ENCODE measurements at places on chromosomes 4 and X.
A peak's percentile ranks its signal among the peaks of the same experiment; 100 is the strongest.

DNA sequence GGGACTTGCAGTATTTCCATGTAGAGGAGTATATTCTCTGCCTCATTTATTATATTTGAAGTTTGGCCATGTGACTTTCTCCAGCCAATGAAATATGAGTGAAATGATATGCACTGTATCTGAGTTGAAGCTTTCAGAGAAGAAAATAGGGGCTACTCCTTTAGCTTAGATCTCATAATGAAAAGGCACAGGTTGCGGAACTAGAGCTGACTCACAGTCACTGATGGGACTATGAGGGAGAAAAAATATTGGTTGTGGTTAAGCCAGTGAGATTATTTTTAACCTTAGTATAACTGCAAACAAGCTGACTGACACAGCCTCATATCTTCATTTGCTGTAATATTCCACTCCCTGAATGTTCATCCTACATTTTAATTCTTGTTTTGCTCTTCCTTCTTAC, 1104.3 kb downstream of the RPA4 start:
- DNase-seq = no peak

GRCh38 chr4:94892051-94892450, 134.3 kb downstream of the BMPR1B start:
- DNase-seq = no peak

GRCh38 chr4:44558031-44558605, 93.3 kb downstream of the YIPF7 start:
- no peak for DNase-seq

DNA sequence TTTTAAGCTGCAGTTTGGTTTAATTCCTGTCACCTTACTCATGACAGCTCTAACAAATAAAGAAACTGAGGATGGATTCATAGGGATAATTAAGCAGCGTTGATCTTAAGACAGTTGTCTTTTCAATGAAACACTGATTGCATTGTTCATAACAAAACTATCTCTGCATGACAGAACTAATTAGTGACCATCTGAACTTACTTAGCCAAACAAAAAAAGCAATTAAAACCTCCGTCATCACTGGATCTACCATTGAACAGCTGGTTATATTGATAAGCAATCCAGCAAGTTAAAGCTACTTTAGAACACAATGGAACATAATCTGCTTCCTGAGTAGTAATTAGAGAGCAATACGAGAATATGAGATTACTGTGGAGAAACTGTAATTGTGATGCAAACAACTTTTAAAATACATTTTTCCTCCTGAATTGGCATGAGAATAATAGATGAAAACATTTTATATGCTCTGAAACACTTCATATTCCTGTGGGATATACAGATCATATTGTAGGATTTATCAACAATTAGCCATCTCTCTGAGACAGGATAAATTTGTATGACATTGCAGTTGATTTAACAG, 2576.8 kb downstream of the PCDH7 start:
- no peak for DNase-seq

- DNase-seq = peak; percentile 72
These were observed 124.5 kb downstream of the RAPGEF2 start for GRCh38 chr4:159227378-159227777.

- no peak for DNase-seq
These were observed 21.2 kb downstream of the USP53 start for GRCh38 chr4:119233750-119234149.

- DNase-seq = no peak
These were observed 124.4 kb upstream of the PUDP start for GRCh38 chrX:7272346-7272745.

GRCh38 chr4:53889326-53890055, 174.9 kb downstream of the CHIC2 start:
- no peak for DNase-seq

GRCh38 chr4:166458756-166459155, 585.7 kb downstream of the TLL1 start:
- DNase-seq = no peak

DNA sequence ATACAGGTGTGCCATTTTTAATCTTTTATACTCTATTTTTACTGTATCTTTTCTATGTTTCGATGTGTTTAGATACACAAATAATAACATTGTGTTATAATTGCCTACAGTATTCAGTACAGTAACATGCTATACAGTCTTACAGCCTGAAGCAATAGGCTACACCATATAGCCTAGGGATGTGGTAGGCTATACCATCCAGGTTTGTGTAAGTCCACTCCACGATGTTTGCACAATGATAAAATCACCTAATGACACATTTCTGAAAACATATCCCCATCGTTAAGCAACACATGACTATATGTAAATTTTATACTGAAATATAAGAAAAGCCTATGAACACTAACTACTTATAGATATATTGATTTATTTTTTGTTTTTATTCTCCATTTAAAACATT, 48.9 kb upstream of the EXOC1L start:
- DNase-seq = no peak

GRCh38 chr4:102338405-102338804, 6.9 kb downstream of the SLC39A8 start:
- DNase-seq = no peak

DNA sequence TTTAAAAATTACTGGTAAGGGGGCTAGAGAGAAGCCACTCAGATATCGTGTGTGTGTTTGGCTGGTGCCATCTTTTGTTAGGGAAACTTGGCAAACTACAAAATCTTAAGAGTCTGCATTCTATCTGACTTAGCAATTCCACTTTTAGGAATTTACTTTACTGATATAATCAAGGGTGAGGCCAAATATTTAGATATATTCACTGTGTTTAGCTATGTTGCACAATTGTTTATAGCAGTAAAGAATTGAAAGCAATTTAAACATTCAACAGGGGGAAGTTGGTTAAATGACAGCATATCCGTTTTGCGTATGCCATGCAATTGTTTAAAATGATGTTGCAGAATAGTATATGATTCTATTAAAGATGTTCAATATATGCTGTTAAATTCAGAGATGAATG, 6.4 kb upstream of the HERC3 start:
- no peak for DNase-seq

GRCh38 chr4:86498863-86499166, 95.3 kb upstream of the PTPN13 start:
- no peak for DNase-seq

- peak; percentile 60 for DNase-seq
These were observed 126.7 kb downstream of the FRYL start for GRCh38 chr4:48653217-48654014.

- no peak for DNase-seq
These were observed 30.4 kb downstream of the DRD5 start for GRCh38 chr4:9811806-9812205.

GRCh38 chr4:174037631-174038030, 245.8 kb downstream of the FBXO8 start:
- no peak for DNase-seq

DNA sequence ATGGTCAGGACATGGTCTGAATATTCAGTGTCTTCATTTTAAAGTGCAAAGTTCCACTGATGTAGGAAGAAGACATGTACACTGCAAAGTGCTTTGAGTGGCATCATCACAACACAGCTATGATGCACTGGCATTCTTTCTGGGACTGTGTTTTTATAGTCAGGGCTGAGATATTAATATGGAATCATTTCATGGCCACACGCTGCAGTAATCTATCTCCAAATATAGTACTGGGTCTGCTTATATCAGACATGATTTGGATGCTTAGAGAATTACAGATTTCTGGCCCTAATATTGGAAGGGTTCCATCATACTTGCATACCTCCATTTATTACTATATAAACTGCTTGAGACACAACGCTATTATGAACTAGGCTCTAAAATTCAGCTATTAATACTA, 1170.9 kb downstream of the NLGN4X start:
- DNase-seq = no peak

GRCh38 chrX:111917591-111917990, 41.6 kb downstream of the TRPC5OS start:
- no peak for DNase-seq

DNA sequence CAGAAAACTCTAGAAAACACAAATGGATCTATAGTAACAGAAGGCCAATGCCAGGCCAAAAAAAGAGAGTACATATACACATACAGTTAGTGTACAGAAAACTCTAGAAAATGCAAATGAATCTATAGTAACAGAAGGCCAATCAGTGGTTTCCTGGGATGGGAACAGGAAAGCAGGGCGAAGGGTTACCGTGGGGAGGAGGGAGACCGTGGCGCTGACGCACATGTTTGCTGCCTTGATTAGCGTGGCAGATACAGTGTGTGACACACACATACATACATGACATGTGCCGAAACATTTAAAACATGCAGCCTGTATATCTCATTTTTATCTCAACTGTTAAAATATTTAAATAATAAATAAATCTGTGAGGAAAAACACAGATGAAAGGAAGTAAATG, 14.7 kb downstream of the GAK start:
- no peak for DNase-seq

- no peak for DNase-seq
These were observed at the start of gene CT55 for GRCh38 chrX:135170877-135171519. Gene CT55, minus strand, starts transcription at chrX:135171398. Its CDS starts 227 bp downstream, at chrX:135171171.

DNA sequence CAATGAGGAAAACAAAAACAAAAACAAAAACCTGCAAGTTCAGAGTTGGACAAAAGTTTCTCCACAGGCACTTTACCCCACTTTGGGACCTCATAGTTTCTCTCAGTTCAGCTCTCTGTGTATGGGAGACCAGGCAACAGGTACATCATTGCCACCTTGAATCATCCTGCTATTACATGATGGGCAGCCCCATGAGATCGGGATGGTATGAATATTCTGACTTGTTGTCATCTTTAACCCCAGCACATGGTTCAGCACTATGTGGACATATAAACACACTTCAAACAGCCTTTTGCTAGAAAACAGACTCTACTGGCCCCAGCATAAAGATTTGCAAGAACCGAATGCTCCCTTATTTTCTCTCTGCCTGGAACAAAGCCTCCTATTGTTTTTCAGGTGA, 176.9 kb upstream of the SCML1 start:
- no peak for DNase-seq

DNA sequence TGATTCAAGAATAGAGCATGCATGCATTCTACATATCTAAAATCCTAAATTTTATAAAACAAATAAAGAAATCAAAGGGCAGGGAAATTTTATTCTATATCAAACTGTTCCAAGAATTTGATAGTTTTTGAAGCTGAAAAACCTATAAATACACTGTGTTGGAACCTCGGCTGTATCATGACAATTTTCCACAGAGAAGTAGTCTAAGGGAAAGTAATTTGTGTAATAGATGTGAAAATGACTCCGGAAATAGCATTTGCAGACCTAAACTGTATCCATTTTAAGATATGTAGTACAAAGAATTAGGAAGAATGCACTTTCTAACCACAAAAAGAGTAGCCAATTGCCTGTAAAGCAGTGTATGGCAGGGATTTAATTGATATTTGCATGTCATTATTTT, 112.5 kb upstream of the WDR17 start:
- no peak for DNase-seq

- DNase-seq = no peak
These were observed 217.7 kb upstream of the PSAPL1 start for GRCh38 chr4:7652451-7652881.

DNA sequence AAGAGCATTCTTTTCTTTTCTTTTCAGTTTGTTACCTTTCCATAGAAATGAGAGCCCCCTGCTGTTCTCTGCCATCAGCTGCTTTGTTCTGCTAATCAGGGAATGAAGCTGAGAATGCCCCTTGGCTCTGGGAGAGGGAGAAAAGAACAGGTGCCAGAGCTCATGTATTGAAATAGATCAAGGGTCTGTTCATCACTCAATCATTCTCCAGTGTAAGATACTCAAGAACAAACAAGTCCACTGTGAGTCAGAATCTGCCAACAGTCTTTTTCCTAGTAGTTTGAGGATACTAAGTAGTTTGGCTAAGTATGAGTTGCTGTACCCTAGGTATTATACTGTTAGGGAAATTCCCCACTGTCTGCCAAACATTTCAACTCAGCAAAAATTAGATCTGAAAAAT, 144.3 kb downstream of the RTL3 start:
- no peak for DNase-seq

- DNase-seq = no peak
These were observed 34.9 kb downstream of the MGAT4D start for GRCh38 chr4:140463182-140463581.

- peak; percentile 4 for DNase-seq
These were observed 44.1 kb upstream of the SH3RF1 start for GRCh38 chr4:169314906-169315305.

GRCh38 chr4:110484767-110485166, 8.8 kb downstream of the ENPEP start:
- DNase-seq = no peak

DNA sequence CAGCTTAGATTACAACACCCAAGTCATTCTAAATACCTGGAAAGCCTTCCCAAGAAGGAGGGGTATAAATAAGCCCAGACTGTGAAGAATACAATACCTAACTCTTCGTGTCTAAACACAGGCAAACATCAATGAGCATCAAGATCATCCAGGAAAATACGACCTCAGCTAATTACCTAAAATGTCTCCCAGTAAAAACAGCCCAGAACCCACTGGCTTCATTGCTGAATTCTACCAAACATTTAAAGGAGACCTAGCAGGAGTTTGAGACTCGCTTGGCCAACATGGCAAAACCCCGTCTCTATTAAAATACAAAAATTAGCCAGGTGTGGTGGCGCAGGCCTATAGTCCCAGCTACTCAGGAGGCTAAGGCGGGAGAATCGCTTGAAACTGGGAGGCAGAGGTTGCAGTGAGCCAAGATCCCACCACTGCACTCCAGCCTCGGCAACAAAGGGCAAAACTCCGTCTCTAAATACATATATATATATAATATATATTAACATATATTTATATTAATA, 19.1 kb upstream of the HSFX4 start:
- DNase-seq = no peak

Data from G401 (cell line).